ENCODE measurements at places on chromosomes 4 and X.
A peak's percentile ranks its signal among the peaks of the same experiment; 100 is the strongest.

DNA sequence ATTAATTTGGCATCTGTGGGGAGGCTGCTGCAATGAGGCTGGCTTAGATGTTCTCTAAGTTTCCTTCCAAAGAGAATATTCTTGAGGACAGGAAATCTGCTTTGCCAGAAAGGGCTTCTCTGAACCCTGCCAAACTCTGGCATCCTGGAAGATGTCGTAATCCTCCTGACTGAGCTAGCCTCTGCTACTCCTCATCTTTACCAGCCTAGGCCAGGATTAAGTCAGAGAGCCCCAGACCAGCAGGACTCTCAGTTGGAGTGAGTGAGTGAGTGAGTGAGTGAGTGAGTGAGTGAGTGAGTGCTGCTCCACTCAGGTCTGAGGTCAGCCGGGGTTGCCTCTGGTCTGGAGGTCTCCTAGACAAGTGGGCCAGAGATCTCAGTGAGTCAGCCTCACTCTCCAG lies 104.9 kb upstream of the SOD3 start:
- DNase-seq = no peak

DNA sequence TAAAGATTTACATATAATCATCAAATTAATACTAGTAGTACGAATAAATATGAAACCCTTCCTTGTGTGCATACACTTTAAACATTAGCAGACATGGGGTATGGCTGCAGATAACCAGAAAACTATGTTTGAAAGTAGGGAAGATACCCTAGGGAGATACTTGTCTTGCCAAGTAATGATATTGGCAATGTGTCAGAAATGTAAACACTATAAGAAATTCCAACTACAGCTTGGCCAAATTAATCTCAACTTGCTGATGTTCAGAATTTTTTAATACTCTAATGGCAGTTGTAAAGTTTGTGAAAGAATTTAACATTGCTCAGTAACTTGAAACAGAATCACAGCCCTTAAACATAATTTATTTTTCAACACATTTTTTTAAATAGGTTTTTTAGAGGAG lies 27.4 kb upstream of the HPGD start:
- no peak for DNase-seq

GRCh38 chr4:1249731-1250526 lies 999 bp upstream of the CTBP1 start:
- peak; percentile 68 for DNase-seq

GRCh38 chr4:175129797-175130196 lies 211.6 kb downstream of the ADAM29 start:
- no peak for DNase-seq

GRCh38 chr4:26127851-26128337 lies 192.9 kb upstream of the RBPJ start:
- no peak for DNase-seq

GRCh38 chr4:175559126-175559525 lies 252.9 kb downstream of the GPM6A start:
- no peak for DNase-seq

- peak; percentile 43 for DNase-seq
These were observed 298.5 kb downstream of the KCTD8 start for GRCh38 chr4:44150091-44150576.

GRCh38 chr4:125986307-125986706 lies 671.6 kb downstream of the FAT4 start:
- DNase-seq = no peak

GRCh38 chr4:29151584-29151983 lies 1568.6 kb upstream of the PCDH7 start:
- DNase-seq = no peak

DNA sequence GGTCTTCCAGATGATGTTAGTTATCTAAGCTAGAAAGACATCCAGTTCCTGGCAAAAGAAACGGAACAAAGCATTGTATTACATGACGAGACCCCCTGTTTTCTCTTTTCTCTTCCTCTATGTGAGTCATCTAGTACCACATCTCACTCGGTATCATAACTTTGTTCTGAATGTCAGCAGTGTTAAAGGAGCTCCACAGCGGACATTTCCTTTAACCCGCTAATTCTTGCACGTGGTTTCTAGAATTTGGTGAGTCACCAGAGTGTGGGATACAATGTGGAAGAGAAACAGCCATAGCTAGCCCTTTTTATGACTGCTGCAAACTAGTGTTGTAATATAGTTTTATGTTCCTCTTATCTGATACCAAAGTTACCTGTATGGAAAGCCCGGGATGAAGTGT lies 243.7 kb downstream of the TENM3 start:
- no peak for DNase-seq

GRCh38 chr4:48462363-48462762 lies 20.8 kb upstream of the SLC10A4 start:
- DNase-seq = no peak

GRCh38 chr4:86967073-86967472 lies 32.3 kb downstream of the AFF1 start:
- DNase-seq = no peak

DNA sequence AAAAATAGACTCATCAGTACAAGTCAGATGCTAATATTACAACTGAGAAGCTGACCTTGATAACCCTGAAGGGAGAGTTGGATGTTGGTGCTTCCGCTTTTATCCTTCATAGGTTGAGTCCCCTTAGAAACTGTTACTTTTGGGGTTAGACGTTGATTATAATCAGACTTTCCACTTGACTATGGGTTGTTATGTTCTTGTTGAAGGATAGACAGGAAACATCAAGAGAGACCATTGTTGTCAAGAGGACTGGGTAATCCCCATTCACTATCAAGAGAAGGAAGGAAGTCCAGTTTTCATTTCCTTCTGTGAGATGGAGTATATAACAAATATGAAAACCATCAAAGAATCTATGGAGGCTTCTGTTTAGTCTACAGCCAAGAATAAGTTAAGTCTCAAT lies 229.9 kb upstream of the AFF2 start:
- DNase-seq = no peak

DNA sequence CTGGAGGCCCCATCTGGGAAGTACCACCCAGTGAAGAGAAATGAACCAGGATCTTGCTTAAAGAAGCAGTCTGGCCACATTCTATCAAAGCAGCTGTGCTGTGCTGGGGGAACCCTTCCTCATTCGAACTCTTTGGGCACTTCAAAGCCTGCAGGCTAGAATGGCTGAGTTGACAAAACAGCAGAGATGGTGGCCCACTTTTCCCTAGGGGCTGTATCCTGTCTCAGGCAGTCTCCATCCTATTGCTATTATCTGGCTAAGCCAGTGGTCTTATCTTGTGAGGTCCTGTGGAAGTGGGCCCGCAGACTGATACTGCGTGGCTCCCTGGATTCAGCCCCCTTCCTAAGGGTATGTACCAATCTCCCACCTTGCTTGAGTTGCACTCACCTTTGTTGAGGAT lies 114.3 kb downstream of the VSIG4 start:
- no peak for DNase-seq

DNA sequence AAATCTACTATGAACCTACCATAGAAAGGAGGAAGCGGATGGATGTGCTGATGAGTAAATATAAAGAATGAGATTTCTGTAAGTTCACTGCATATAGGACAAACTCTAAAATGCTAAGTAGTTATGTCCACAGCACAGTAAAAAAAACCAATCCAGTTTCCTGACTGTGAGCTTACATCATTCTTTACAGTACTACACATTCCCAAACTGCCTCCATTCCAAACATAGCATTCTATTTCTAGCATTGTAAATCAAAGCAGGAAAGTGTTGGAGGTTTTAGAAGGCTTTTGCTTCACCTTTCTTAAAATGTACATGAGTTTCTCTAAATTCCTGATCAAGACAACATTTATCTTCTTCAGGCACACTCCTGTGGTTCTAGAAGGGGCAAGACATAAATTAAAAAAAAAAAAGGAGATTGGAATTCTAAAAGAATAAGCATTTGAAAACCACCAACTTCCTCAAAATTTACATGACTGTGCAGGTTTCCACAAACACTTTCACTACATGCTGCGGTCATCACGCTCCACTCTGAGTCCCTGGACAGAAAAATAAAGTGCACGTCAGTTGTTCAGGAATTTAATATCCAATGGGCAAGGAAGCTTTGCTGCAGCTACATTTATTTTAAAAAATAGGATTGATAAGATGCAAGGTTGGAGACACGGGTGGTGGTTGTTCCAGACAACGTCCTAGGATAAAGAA lies 297.6 kb upstream of the STS start:
- DNase-seq = peak; percentile 50

DNA sequence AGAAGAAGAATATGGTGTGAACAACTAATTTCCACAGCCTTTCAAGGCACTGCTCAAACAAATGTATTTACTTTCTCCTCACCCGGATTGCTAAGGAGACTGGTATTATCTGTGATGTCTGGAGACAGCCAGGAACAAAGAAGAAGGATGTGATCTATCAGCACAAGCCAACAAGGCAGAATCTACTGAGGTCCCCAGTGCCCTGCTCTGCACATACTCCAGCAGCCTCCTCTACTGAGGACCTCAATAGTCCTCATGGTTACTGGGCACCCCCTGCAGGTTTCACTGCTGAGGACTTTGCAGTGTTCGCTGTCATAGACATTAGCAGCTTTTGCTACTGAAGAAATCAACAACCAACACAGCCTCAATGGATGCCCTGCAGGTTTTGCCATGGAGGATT lies 930.1 kb downstream of the ADGRL3 start:
- no peak for DNase-seq

- DNase-seq = no peak
These were observed 348.5 kb upstream of the INTU start for GRCh38 chr4:127284236-127284635.
